ENCODE measurements at places on chromosomes 1 and 21.

DNA sequence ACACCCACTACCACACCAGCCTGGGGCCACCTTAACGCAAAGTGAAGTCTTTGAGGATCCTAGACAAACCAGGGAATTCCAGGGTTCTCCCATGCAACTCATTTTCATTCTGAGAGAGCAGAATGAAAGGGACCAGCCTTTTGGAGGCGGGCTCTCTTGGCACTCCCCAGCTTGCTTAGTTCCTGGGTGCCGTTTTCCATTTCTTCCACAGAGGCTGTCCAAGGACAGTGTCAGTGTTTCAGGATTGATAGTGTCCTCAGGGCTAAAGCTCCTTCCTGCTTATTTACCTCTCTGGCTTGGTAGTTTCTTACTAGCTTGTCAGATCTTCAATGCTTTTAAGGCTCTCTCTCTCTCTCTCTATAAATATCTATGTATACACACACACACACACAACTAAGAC, 30.1 kb upstream of the GNG4 start:
- no peak for DNase-seq

GRCh38 chr1:12275370-12275769, 45.5 kb downstream of the VPS13D start:
- peak; percentile 59 for DNase-seq

DNA sequence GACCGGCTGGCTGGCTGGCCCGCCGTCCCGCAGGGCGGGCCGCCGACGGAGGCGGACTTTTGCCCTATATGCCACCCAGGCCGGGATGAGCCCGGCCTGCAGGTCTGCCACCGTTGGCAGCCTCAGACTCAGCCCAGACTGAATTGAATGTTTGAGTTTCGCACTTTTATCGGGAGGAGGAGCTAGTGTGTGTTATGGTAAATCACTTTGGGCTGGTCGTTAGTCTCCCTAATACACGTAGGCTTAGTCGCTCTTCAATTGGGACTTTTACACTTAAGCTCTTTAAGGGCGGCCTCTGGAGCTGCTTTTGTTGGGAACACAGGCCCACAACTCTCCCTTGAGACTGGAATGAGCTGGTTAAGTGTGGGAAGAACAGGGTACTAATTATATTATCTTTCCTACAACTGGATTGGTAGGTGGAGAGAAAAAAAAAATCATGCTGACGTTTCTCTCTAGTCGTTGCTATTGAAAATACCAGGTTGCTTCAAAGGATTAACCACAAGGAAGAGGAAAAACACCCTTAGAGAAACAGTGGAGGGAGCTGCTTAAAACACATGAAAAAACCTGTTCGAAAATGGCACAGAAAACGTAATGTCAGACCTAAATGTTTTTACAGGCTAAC, 1.4 kb upstream of the IRF2BP2 start:
- peak; percentile 92 for DNase-seq

DNA sequence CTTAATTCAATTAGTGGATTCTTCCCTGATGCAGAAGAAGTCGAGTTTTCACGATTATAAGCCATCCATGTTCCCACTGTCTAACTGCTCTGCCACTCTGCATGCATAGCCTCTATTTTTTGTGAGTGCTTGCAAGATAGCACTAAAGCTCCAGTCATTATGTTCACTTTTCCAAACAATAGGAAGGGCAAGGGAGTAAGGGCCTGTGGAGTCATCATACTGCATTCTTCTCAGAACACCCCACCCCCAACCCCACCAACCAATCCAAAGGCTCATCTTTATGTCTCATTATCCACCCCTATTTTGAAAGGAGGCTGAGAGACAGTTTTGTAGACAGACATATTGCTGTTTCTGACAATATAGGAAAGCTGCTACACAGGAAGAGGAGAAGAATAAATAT, 471.7 kb upstream of the ADGRL2 start:
- no peak for DNase-seq

DNA sequence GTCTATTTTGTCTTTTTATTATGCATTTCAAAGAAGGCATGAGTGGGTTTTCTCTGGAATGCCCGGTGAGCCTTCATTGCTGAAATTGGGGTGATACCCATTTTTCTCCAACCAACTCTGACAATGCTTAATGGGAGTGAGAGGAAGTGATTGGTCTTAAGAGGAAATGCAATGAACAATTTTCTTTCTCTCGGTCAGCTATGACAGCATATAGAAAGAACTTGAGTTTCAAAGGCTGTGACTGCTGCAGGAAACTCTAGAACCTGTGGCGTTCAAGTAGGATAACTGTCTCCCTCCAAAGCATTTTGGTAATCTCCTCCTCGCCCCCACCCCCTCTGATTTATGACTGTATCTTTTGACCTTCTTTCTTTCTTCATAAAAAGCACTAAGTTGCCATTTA, 155.9 kb downstream of the LYPLAL1 start:
- no peak for DNase-seq

DNA sequence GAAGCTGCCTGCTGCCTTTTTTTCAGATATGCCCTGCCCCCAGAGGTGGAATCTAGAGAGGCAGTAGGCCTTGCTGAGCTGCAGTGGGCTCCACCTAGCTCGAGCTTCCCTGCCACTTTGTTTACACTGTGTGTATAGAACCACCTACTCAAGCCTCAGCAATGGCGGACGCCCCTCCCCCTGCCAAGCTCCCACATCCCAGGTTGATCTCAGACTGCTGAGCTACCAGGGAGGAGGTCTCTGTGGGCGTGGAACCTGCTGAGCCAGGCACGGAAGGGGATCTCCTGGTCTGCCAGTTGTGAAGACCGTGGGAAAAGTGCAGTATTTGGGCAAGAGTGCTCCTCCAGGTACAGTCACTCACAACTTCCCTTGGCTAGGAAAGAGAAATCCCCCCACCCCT, 65.1 kb downstream of the MSH4 start:
- no peak for DNase-seq

GRCh38 chr21:43306911-43307676, 119.8 kb downstream of the SIK1 start:
- DNase-seq, result no peak

GRCh38 chr1:25146451-25146855, 85.8 kb downstream of the SYF2 start:
- DNase-seq, result no peak

- no peak for DNase-seq
These were observed 6.9 kb downstream of the AKR1A1 start for GRCh38 chr1:45557422-45557944.

DNA sequence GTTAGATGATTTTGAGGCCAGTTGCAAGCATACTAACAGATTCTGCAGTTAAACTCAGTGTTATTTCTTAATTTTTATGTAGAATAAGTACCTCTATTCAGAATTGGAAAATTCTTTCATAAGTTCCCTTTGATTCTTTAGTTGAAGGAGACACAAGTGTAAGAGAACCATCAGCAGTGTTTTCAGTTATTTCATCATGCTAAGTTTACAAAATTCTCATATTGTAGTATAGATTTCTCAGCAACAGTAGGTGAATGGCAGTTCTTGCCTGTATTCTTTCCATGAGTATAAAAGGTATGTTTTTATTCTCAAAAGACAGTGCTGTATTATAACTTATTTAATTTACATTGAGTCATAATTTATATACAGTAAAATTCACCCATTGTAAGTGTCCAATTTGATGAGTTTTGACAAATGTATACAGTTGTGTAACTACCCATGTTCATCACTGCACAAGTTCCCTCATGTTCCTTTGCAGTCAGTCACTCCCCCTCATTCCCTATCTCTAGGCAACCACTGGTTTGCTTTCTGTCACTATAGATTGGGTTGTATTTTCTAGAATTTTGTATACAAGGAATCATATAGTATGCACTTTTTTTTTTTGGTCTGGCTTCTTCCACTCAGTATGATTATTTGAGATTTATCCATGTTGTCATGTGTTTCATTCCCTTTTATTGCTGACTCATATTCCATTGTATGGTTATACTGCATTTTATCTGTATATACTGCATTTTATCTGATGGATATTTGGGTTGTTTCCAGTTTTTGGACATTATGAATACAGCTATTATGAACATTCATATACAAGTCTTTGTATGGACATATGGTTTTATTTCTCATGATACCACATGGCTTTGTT, 3.9 kb downstream of the RPS6KC1 start:
- DNase-seq, result no peak

GRCh38 chr1:174023440-174023839, 1.3 kb upstream of the RC3H1 start:
- DNase-seq, result peak; percentile 80

DNA sequence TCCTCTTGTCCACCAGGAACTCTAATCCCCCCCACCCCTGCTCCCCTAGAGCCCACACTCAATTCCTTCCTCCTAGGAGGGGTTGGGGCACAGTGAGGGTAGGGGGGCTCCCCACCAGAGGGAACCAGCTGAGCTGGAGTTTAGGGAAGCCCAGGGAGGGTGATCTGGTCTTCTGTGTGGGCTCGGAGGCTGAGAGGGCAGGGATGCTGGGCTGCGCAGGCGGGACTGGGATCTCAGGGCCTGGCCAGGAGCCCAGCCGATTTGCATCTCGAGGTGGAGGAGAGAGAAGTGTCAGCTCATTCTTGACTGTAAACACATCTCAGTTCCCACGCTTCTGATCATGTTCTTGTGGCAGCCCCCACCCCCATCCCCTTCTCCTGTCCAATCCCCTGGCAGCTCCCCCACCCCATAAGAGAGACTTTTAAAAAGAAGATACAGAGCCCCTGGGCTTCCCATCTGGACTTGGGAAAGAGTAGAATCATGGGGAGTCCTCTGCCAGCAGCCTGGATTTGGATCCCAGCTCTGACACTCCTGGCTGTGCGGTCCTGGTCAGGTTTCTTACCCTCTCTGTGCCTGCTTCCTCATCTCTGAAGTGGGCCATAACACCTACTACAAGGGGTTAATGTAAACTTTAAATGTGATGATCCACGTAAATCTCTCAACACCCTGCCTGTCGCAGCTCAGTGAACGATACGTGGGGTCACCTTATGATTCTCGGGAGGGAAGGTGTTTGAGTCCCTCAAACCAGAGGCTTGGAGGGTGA, 6.6 kb downstream of the PEAR1 start:
- no peak for DNase-seq

DNA sequence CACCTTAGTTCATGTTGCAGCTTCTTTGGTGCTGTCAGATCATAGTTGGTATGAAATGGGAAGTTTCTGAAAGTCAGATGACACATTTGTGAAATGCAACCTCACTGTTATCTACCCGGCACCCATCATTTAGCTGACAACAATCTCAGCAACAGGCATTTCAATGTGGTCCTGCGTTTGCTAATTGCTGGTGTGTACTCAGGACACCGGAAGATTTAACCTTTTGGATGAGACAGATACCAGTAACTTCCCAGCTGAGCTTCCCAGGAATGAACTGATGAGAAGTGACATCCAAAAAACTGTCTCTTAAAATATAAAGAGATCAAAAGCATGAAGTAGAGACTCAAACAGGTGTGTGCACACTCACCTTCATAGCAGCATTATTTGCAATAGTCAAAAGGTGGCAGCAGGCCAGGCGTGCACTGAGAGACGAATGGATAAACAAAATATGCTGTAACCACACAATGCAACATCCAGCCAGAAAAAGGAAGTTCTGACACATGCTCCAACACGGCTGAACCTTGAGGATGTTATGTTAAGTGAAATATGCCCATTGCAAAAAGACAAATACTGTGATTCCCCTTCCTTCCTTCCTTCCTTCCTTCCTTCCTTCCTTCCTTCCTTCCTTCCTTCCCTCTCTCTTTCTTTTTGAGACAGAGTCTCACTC, 7.9 kb upstream of the CLDN14 start:
- no peak for DNase-seq

DNA sequence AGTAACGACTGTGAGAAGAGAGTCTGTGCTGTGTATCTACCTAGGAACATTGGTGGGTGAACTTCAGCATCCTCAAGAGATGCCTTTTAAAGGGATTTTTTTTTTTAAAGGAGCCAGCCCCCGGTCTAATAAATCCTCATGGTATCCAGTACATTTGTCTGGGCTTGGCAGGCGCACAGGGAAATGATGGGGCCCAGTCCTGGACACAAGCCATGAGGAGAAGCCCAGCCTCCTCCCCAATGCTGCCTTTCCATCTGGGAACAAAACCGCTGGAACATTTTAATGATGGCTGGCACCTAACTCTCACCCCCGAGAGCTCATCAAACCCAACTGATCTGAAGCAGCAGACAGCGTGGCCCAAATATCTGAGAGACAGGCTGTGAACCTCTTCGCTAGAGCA, 64.2 kb downstream of the ACOT7 start:
- no peak for DNase-seq

Measured in neural progenitor cell (in vitro differentiated cells).